ENCODE measurements at places on chromosomes 6 and 20.

DNA sequence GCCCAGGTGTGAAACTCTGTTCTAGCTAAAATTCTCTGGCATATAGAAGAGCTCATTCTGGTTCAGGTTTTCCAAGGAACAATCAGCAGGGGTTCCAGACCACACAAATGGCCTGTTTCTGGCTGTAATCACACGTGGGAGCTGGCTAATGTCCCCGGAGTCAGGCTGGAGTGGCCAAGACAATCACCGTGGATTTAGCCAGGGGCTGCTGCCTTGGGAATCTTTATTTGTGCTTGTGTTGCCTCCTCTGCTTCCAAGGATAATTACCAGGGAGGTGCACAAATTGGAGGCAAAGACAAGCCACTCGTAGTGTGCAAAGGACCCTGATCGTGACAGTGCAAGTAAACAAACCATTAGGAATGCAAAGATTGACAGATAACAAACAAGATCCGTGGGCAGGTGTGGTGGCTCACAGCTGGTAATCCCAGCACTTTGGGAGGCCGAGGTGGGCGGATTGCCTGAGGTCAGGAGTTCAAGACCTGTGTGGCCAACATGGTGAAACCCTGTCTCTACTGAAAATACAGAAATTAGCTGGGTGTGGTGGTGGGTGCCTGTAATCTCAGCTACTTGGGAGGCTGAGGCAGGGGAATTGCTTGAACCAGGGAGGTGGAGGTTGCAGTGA is 77.3 kb downstream of the KCNB1 start:
- no peak for DNase-seq

DNA sequence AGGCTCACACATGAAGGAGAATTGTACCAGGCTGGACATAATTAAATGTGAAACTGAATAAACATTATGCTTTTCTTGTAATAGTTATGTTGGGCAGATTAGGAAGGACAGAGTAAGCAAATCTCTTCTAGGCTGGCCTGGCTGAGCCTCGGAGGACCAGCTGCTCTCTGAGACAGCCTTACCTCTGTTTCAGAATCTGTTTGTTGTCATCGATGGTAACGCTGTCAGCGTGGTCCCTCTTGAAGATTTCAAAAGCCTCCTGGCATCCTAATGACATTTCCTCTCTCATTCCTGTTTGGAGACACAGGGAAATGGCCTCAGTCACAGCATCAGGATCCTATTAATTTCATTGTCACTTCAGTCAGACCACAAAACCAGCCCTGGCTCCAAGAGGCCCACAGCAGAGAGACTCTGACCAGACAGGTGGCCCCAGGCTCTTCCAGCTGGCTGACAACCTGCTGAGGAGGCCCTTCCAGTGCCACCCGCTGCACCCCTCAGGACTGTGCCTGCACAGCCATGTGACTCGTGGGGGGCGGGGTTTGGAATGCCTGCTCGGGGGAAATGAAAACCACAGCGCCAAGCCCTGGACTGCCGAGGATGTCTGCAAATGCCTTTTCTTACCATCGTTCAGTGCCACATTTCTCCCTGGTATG is 108.5 kb upstream of the KCNK16 start:
- DNase-seq = peak; percentile 28

DNA sequence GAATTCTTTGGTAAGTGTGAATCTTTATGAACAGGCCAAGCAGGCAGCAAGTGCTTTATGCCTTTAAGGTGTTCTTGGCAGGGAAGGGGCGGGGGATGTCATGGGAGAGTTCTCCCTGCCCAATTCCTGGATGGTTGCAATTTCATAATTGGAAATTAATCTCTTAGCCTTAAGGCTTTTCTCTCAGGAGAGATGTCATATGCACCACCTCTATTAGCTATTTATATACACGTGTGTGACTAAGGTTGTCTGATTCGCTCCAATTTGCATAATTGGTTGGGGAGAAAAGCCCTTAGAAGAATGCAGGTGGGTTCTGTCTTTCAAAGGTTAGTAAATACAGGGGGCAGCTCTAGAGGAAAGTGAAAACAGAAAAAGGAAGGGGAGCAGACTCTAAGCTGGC is 5.2 kb upstream of the ENPP5 start:
- peak; percentile 27 for DNase-seq

GRCh38 chr6:107491760-107492660 is 2.1 kb downstream of the SOBP start:
- no peak for DNase-seq

GRCh38 chr6:36042618-36043260 is 15.1 kb downstream of the MAPK14 start:
- DNase-seq = peak; percentile 61

GRCh38 chr6:144896871-144897270 is 611.7 kb downstream of the UTRN start:
- DNase-seq = no peak

Measured in epithelial cell of esophagus (primary cell).